ENCODE measurements at places on chromosomes 4 and X.

- no peak for DNase-seq
These were observed 5.6 kb downstream of the TMEM255A start for GRCh38 chrX:120305531-120306141.

DNA sequence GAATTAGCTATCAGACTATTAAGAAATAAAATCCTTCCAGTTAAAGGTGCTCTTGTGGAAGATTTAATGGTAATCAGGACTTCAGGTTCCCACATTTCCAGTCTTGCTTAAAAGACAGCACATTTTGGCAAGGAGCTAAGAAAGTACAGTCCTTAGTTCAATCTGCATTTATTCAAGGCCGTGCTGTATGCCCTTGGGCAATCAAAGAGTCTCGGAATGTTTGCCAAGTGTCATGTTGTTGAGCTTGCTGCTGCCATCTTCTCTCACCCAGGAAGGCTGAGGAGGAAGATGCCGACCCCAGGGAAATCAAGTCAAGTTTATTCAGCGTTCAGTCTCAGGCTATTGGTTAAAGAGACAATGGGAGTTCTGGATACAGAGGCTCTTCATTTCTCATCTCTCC is 388.1 kb upstream of the IGFBP7 start:
- DNase-seq: no peak

DNA sequence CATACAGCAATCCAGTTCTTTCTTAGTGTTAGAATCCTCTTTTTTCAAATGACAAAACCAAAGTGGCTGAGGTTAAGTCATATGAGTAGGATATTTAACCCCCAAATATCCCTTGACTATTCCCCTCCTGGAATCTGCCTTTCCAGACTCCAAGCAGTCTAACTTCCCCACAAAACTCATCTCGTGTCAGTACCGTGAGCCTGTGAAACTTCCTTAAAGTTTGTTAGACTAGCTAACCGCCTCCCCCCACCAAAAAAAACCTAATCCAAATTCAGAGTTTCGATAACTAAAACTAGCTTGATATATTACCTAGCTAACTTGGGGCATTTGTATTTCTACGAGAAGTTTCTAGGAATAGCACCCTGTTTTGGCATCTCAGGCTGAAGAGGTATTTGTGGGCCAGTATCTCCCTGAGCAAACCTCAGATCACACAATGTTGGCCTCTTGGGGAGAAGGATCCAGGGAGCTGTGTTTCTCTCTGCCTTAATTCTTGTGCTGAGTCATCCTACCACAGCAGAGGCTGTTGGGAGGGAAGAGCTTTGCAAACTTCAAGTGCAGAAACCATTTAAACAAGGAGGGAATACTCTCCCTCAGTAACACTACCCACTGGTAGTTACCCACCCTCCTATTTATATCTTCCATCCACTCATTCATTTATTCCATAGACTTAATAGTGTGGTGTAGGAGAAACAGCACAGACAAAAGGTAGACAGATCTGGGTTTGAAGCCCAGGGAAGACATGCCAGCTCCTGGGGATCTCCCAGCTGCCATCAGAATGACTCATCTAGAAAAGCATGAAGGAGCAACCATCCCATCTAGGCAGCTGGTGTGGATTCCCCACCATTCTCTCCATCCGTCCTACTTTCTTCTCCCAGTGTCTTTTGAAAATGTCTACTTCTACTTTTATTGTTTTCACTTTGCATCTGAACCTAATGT is 39.3 kb upstream of the TXK start:
- peak; percentile 82 for DNase-seq

GRCh38 chr4:181478656-181479055 is 764.5 kb upstream of the TENM3 start:
- no peak for DNase-seq

GRCh38 chr4:30416547-30416946 is 303.6 kb upstream of the PCDH7 start:
- no peak for DNase-seq

- DNase-seq: peak; percentile 91
These were observed 314.1 kb downstream of the STK32B start for GRCh38 chr4:5365071-5366008.

- DNase-seq: no peak
These were observed 29.9 kb upstream of the FOXR2 start for GRCh38 chrX:55593296-55593695.

- DNase-seq: no peak
These were observed 99.1 kb upstream of the AFAP1 start for GRCh38 chr4:8038719-8039251.

- peak; percentile 92 for DNase-seq
These were observed 187.6 kb downstream of the TSPAN5 start for GRCh38 chr4:98470831-98471230.

DNA sequence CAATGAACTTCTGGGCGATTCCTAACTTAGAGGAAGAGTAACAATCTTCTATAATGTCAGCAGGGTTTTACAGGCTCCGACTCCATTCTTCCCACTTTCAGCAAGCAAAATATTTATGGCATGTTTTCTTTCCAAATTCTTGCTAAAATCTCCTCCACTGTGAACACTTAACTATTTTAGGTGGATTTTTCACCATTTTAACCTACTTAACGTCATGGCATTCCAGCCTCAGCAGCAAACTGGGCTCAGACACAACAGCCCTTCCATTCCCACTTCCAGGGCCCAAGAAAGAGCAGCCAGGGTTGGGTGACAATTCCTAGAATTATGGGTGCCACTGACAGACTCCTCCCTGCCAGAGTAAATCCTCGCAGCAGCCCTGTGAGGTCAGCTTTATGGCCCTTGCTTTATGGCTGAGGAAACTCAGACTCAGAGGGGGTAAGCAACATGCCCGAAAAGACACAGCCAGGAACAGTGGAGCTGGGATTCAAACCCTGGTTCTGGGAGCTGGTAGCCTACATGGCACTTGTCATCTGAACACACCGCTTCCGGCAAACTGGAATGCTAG is 112.8 kb upstream of the MAP3K15 start:
- peak; percentile 5 for DNase-seq

DNA sequence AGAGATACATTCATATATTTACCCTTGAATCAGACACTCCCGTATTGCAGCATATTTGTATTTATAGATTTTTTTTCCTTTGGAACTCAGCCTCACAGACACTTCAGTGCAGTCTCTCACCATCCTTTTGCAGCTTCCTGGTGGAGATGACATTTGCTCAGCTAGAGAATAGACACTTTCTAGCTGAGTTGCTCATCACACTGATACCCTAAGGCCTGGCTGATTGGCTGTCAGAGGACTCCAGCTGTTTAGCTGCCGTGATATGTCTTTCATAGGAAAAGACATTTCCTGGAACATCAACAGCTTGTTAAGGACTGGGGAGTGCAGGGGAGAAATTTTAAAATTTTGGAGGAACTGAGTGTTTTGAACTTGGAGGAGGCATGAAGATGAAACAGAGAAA is 429.6 kb downstream of the SMARCA1 start:
- no peak for DNase-seq
